ENCODE measurements at places on chromosomes 6 and 20.

DNA sequence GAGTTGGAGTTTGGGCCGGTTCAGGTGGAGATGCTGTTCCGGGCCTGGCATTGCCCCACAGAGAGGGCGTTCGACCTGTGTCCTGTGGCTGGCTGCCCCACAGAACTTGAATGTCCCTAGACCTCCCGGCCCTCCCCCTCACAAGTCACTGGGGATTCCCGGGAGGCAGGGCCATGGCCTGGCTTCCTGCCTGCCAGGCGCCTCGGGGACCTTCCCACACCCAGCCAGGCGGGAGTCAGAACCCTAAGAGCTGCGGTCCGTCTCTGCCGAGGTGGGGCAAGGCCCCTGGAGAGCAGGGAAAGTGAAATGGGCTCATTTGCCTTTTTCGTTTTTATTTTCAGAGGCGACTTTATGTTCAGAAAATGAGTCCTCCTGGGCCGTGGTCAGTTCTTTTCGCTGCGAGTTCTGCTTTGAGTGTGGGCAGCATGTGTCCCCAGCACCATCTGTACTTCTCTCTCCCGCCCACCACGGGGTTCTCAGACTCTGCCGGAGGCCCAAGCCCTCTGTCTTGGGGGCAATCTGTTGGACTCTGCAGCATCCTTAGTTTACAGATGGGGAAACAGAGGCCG lies 8.5 kb downstream of the RBM38 start:
- DNase-seq, result no peak

DNA sequence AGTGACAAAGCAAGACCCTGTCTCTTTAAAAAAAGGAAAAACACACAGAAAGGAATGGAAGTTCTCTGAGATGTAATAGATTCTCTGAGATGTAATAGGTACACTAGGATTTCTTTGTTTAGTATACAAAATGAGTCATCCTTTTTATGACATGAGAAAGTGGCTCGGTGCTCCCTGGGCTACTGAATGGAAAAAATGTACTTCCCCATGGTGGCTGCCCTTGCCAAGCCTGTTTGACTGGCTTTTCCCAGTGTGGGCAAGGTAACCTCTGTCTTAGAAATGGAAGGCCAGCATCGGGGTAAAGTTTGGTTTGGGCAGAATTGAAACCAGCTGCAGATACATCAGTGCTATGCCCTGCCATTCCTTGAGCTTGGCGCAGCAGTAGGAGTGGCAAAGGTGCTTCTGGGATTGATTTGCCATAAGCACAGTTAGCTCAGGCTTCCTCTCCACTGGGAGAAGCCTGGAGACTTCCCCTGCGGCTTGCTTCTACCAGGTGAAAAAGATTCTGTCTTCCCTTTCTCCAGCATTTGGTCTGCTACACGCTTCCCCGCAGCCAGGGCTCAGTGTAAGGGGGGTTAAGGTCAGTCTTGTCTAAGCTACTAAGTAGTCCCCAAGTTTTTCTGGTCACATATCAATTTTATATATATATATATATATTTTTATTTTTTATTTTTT lies 24.5 kb downstream of the ARFGEF2 start:
- no peak for DNase-seq

DNA sequence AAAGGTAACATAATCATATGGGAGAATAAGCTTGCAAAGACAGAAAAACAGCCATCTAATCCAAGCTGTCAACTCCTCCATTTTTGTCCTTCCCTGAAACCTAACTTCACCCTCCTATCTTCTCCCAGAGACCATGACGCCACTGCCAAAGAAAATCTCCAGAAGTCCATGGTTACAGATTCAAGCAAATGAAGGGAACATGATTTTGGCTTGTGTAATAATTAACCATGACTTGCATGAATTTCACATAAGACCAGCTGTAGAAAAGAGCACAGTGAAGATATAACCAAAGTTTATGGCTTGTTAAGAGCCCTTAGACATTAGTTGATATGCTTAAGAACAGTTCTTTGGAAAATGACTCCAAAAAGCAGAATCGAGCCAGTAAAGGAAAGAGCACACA lies 342.1 kb upstream of the NRSN1 start:
- DNase-seq, result no peak

DNA sequence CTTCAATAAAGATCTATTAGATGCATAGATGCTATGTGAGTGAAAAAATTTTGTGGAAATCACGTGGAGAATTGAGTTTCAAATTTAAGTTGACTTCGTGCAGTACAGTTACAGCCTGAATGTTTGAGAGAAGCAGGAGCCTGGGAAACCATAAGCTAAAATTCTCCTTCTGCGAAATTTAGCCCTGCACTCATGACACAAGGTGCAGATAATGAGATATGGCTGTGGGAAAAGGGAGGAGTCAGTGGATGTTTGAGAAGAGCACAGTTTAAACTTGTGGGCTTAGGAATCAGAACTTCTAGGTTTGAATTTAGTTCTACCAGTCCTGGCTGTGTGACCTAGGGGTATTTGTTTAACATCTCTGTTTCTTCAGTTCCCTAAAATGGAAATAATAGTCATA lies 32.1 kb upstream of the SIRPG start:
- no peak for DNase-seq

DNA sequence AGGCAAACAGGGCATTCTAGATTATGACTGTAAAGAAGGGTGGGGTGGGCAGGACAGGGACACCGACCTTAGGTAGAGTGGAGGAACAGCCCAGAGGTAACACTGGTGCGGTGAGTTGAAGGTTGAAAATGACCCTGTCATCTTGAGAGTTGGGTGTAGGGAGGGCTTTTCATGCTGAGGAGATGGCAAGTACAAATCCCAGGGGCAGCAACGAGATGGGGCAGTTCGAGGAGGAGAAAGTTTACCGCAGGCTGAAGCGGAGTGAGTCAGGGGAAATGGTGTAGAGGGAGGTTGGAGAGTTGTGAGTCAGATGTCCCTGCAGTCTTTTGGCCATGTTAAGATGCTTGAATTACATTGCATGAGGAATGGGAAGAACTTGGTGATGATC lies 101.1 kb downstream of the HIVEP1 start:
- no peak for DNase-seq

DNA sequence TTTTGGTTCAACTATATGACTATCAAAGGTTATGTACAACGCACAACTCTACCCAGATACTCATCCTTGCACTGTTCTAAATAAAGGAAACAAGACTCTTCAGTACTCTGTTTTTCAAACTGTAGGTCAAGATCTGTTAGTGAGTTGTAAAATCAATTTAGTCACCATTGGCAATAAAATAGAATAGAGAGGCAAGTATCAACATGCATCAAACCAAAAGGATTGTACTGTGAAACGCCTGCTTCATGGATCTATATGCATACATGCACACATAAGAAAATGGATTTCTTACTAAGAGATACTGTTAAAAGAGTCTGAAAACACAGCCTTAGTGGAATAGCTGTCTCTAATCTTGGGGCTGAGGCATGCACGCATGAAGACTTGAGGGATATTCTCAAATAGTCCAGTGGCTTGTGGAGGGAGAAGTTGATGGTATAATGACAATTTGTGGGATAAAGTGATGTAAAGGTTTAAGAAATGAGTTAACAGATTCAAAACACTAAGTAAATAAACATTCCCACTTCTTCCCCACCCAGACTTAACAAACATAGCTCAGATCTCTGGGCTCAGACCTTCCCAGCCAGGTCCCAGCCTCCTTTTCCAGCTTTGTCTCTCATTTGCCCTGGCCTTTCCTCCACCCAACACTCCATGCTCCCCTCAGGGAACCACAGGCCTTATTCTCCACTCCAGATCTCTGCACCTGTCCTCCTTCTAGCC lies 10.7 kb upstream of the LZTS3 start:
- DNase-seq, result no peak

DNA sequence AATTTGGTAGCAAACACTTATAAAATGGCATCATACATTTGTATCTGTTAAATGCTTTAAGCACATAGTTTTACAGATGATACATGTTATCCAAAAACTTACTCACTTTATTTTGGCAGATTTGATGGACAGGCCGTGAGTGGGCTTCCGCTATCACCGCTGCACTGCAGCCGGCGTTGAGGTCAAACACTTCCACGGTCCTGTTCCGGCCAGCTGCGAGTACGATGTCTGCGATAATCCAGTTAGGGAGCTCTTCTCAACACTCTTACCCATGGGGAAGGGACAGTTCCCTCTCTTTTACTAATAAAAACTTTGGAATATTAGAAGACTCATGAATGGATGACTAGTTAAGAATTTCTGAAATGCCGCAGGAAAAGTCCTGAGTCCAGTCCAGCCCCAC lies 69.0 kb downstream of the WDR27 start:
- no peak for DNase-seq

DNA sequence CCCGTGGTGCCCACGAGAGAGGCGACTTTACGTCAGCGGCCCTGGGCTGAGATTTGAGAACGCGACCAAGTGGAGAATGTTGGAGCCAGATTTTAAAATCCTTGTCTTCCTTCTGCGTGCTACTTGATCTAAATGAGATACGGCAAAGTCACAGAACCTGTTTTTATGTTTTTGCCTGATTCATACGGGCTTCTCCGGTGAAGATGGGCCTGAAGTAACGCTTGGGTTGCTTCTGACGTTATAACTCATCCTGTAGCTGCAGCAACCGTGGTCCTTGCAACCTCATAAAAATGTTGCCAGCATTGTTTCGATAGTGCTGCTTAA lies 462 bp upstream of the SLC35B3 start:
- DNase-seq, result no peak

DNA sequence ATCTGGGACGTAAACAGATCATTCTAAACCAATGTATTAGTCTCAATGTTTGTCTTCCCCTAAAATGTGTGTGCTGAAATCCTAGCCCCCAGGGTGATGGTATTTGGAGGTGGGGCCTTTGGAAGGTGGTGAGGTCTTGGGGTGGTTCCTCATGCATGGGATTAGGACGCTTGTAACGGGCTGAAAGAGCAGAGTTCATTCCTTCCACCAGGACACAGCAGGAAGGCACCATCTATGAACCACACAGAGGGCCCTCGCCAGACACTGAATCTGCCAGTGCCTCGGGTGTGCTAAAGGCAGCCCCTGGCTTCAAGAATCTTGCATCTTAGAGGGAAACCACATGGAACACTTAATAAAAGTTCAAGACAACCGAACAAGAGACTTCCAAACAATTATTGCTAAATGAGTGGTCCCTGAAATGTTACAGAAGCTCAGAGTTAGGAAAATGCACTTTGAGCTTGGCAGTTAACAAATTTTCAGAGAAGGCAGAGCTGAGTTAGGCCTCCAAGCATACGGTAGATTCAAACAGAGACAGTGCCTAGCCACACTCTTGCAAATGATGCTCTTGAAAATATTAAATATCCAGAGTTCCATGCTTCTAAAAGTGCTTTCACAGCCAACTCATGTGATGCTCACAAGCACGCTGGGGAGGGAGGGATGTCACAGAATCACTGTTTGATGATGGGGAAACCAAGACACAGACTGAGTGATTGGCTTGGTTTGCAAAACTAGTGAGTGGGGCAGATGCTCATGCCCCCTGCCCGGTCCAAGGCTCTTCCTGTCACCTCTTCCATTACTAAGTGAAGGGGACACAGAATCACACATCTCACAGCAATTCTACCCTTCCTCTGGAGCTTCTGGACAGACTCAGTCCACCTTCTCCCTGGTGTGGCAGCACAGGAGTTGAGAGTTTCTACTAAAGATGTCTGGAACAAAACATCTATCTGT lies 27.4 kb downstream of the TBC1D7 start:
- DNase-seq, result no peak

DNA sequence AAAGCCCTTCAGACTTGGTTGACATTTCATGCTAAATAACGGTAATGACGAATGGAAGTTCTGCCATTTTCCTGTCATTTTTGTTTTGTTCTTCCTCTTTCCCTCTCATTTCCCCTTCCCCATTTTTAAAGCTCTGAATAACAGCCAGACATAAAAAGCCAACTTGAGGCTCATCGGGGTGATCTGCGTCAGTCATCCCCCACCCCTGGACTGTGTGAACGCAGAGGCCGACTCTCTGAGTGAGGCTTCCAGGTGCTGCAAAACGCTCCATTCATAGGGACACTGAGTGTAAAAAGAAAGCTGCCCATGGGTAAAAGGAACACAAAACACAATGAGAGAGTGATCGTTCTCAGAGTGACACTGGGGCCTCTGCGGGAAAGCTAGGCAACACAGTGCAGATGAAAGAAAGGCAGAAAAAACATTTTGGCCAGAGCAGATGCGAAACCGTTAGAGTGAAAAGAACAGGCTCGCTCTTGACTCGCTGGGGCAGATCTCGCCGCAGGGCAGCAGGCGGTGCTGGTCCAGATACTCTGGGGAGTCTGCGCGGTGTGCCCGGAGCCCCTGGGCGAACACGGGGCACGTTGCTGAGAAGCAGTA lies 684.8 kb downstream of the QKI start:
- no peak for DNase-seq

GRCh38 chr20:40942775-40943174 lies 85.8 kb upstream of the TOP1 start:
- DNase-seq, result no peak

GRCh38 chr6:156345700-156346099 lies 431.5 kb upstream of the ARID1B start:
- no peak for DNase-seq

DNA sequence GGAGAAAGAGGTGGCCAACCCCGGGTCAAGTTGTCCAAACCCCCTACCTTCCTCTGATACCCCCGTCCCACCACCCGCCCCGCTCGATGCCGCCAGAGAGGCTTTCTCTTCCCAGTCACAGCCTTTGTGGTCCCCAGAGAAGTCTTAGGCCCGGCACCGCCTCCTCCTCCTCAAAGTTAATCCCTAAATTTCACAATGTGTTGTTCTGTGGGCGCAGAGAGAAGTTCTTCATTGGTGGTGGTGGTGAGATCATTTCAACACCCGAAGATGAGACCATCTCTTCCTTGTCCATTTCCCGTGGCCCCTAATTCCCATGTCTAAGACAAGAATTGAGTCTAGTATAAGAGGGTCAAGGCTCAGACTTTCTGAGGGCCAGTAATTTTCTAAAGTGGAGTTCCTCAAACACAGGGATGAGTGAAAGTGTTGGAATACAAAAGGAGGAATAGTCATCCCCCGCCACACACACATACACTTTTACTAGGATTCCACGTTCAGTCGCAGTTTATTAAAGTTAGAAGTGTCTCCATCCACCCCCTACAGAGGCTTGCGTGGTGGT lies 10.4 kb downstream of the TRIM31 start:
- DNase-seq, result no peak

DNA sequence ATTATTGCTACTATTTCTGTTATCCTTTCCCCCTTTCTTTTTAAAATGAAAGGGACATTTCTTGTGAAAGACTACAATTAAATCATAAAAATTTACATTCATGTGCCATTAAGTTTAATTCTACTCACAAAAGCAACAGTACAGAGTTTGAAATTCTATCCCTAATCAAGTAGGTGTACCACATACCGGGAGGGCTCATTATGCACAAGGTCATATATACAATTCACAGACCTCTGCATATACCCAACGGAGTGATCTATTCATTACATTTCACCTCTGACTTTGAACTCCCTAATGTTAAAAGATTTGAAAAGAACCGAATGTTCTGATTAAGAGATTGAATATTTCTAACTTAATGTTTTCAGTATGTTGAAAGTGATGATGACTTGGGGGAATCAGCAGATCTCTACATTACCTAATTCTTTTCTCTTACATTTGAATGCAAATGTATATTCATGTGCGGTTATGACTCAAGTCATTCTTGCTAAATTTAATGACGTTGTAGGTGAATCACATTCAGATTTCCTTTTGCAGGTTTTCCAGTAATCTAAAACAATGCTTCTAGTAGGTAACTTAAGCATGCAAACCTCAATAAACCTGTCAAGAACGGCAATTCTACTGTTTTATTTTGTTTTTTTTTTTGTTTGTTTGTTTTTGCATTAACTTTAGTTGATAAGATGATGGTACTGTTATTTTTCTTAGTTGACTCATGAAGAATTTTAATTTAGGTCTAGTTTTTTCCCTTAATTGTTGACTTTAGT lies 7.3 kb downstream of the EYA4 start:
- DNase-seq, result no peak

All from epithelial cell of proximal tubule (primary cell).